Sciatic nerve (tissue), 2 donors: ENCODE measurements at places on chromosomes 1 and 21.

DNA sequence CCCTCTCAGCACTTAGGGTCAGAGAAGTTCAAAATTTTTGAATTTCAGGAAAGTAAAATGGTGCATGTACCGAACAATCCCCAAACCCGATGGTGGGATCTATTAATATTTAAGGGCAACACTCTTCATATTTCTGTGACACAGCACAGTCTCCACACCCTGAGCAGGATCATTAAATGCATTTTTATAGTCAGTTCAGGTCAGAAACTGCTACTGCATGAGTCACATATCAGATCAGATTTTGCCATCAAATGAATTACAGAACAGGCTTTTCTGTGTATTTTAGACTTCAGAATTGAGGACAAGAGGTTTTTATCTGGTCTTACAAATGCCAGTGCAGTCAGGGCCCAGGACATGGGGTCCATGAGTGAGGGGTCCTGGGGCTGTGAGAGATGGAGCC is 79.2 kb downstream of the RIPK4 start:
- no peak for DNase-seq

- DNase-seq, result no peak
Measured at GRCh38 chr1:29624320-29625083, 388.2 kb downstream of the PTPRU start.

GRCh38 chr1:6960291-6960811 is 175.1 kb downstream of the CAMTA1 start:
- DNase-seq, result no peak

GRCh38 chr1:110612060-110612745 is 6.0 kb upstream of the KCNA2 start:
- no peak for DNase-seq

DNA sequence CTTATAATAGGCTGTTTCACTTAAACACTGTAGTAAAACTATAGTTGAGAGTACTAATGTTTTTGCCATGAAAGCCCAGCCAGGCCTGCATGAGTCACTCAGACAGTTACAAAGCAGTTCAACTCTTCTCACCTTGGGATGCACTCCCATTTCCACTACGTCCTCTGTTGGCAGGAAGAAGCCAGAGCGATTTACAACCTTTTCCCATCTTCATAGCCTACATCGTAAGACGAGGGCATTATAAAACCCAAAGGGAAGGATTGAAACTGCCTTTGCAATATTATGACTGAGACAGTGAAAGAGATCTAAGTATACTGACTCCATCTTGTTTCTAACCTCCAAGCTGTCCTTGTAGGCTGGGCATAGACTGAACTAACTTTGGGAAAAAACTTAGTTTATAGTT is 71.8 kb upstream of the CSF1 start:
- DNase-seq, result no peak

GRCh38 chr1:184755226-184756065 is 788 bp upstream of the EDEM3 start:
- DNase-seq, result no peak

DNA sequence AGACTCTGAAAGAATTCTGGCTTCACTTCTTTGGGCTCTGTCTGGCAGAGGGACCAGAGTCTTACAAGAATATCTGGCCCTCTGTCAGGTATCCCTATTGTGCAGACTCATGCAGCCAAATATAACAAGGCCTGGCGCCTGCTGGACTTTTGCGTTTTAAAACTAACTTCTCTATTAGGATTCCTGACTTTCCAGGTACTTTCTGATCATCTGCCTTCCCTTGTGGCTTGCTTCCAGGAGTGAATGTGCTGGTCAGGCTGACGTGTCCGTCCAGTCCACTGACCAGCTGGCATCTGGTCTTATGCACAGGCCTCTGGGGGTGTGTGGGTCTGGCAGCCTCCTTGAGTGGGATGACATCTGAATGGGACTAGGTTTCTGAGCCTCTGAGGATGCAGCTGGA is 8.6 kb upstream of the RAB29 start:
- DNase-seq, result no peak

- DNase-seq, result no peak
Measured at GRCh38 chr21:43291347-43291950, 122.6 kb downstream of the CRYAA start.

DNA sequence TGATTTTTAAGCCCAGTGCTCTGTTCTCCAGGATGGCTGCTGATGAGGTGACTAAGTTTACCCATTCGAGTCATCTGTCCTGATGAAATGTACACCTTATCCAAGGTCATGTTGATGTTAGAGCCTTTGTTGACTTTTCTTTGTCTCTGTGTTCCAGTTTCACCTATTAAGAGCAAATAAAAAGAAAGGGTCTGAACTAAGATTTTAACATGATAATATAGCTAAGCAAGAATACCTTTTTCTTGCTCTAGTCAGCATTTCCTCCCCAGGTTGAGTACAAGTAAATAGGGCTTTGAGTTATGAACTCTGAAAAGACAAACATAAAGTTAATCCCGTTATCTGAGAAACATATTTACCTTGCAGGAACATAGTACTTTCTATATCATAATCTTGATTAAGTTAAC is 52.1 kb upstream of the GPR88 start:
- DNase-seq, result no peak

DNA sequence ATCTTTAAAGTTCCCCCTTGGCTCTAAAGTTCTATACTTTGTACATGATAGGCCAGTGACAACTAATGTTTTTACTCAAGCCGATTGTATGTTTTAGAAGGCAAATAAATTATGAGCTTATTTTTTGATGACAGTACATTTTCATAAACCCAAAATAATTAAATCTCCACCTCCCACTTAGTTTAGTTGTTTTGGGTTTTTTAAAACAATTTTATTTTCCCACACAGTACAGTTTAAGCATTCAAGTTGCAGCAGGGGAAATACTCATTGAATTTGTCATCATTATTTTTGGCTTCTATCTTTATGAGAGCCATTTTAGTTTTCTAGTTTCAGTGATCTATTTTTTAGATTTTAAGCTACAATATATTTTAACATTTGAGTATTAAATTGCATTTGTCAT is 93.6 kb downstream of the OLFML2B start:
- no peak for DNase-seq

- DNase-seq, result no peak
Measured at GRCh38 chr1:3373175-3373574, 81.3 kb upstream of the ARHGEF16 start.

- no peak for DNase-seq
Measured at GRCh38 chr1:56803561-56804156, 15.5 kb downstream of the FYB2 start.
